ENCODE measurements at places on chromosomes 2 and 18.
A peak's percentile ranks its signal among the peaks of the same experiment; 100 is the strongest.

GRCh38 chr2:172270278-172271079, 156.9 kb upstream of the ITGA6 start:
- no peak overlapping the region for H3K27ac ChIP-seq
- DNase-seq: no peak
- no peaks in the 10 kb centered on the region for H3K27me3 ChIP-seq
- no peaks in the 10 kb centered on the region for H3K36me3 ChIP-seq

DNA sequence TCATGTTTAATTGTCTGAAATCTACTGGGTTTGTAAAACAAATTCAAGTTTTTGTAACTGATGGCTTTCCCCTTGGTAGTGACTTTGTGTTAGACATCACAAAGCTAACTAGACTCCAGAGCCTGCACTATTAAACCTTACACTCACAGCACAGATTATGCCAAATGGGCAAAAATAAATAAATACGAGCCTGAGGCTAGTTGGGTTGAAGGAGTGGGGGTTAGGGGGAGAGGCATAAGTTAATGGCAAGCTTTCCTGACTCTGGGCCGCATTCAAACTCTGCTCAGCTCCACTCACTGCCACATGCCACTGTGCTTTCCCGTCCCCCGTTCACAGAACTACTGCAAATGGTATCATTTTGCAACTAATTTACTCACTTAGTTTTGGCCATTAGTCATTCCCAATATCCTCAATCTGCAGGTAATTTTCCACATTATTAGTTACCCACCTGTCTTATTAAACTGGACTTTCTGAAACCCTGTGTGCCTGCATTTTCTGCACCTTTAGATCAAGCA, 1079.9 kb upstream of the PIK3C3 start:
- H3K4me1 ChIP-seq: no peaks in the 10 kb centered on the region
- DNase-seq: no peak
- H3K36me3 ChIP-seq: no peaks in the 10 kb centered on the region
- no peaks in the 10 kb centered on the region for H3K27me3 ChIP-seq
- H3K27ac ChIP-seq: no peak overlapping the region

DNA sequence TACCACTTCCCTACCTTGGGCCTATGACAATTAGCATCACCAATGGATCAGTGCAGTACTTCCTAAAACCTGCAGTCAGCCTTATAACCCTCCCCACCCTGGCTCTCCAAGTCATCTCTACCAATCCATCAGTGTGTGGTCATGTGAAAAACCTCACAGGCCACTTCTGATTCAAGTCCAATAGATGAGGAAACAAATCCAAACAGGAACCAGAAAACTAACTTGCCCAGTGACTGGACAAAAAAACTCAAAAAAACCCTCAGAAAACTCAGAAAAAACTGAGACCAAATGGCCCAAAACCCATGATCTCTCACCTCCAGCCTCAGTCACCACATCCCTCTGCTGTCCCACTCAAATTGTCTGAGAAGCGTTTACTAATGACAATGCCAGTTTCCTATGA, 43.3 kb downstream of the TGFA start:
- no peak for DNase-seq
- no peak overlapping the region for H3K27ac ChIP-seq
- peaks cover 2% of the 10 kb centered on the region for H3K4me1 ChIP-seq
- H3K4me3 ChIP-seq: no peak overlapping the region
- H3K27me3 ChIP-seq: no peaks in the 10 kb centered on the region

- DNase-seq: no peak
- H3K27me3 ChIP-seq: no peaks in the 10 kb centered on the region
- no peak overlapping the region for H3K27ac ChIP-seq
Observed at GRCh38 chr2:121471532-121472469, 58.9 kb upstream of the RNU4ATAC start.

DNA sequence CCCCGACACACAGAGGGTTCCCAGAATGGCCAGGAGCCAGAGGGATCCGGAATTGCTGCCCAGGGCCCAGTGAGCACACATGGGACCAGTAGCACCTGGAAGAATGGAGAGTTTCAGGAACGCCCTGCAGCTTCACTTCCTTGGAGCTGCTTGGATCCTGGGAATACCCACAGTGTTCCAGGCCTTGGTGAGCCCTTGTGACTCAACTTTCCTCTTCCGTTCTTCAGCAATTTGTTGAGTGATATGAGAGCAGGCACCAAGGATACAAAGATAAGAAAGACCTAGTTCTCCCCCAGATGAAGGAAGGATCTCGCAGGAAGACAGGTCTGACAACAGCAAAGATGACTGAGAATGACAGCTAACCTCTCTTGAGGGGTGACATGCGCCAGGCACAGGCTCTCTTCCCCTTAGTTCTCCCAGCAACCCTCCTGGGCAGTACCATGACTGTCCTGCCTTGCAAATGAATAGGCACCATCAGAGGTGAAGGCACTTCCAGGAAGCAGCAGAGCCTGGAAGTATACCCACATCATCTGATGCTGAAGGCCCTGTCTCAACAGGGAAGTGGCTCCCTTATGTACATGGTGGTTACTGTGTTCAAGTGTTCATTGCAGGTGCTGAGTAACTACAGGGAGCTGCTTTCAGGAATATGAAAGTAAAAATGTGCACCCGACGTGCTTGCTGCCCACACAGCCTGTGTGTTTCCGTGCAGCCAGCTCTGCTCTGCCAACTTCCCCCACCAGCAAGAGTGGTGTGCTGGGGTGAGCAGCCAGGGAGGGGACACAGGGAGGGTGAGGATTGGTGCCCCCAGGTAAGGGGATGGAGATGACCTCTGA, 116.2 kb downstream of the STPG4 start:
- H3K4me3 ChIP-seq: no peak overlapping the region
- H3K27ac ChIP-seq: no peak overlapping the region
- no peaks in the 10 kb centered on the region for H3K36me3 ChIP-seq
- H3K27me3 ChIP-seq: no peaks in the 10 kb centered on the region
- H3K4me1 ChIP-seq: peaks cover 9% of the 10 kb centered on the region

GRCh38 chr2:37856101-37856751, 68.9 kb upstream of the RMDN2 start:
- H3K4me1 ChIP-seq: no peaks in the 10 kb centered on the region
- no peaks in the 10 kb centered on the region for H3K27me3 ChIP-seq
- H3K36me3 ChIP-seq: no peaks in the 10 kb centered on the region
- no peak overlapping the region for H3K27ac ChIP-seq
- no peak for DNase-seq

DNA sequence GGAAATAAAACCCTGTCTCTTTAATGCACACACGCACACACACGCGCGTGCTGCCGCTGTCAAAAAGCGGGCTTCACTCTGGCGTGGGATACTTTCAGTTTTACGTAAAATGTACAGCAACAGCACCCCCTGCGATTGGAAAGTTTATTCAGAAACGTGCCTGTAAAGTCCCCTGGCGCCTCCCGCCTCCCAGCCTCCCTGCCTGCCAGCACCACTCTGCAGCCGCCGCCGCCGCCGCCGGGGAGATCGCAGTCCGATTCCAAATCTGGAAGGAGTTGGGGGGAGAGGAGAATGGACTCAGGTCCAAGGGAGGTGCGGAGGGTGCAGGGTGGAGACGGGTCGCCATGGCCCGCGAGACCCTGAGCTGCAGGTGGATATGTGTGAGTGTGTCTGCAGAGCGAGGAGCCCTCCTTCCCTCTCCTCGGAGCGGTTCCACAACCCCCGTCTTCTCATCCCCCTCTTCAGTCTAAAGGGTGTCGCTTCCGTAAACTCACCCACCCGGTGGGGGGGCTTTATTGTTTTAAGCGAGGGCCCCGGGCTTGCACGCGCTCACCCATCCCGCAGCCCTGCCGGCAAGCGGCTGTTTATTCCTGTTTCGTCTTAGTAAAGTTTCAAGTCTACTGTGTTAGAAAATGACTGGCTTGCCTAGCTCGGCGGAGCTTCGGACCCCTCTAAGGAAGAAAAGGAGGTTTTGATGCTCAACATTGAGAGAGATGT, 1.8 kb upstream of the BCL11A start:
- H3K4me3 ChIP-seq: peak overlapping the region; percentile 59
- no peak overlapping the region for H3K27ac ChIP-seq
- no peaks in the 10 kb centered on the region for H3K4me1 ChIP-seq
- no peaks in the 10 kb centered on the region for H3K36me3 ChIP-seq
- no peak for DNase-seq

GRCh38 chr18:73235491-73235890, 367.7 kb upstream of the NETO1 start:
- H3K27me3 ChIP-seq: no peaks in the 10 kb centered on the region
- no peak overlapping the region for H3K27ac ChIP-seq
- no peaks in the 10 kb centered on the region for H3K4me1 ChIP-seq
- H3K36me3 ChIP-seq: no peaks in the 10 kb centered on the region
- DNase-seq: no peak
- no peak overlapping the region for H3K4me3 ChIP-seq

- no peak for DNase-seq
- no peaks in the 10 kb centered on the region for H3K36me3 ChIP-seq
- H3K27me3 ChIP-seq: no peaks in the 10 kb centered on the region
- H3K4me1 ChIP-seq: no peaks in the 10 kb centered on the region
- H3K4me3 ChIP-seq: no peak overlapping the region
Observed at GRCh38 chr2:61707984-61708852, 145.6 kb downstream of the FAM161A start.

DNA sequence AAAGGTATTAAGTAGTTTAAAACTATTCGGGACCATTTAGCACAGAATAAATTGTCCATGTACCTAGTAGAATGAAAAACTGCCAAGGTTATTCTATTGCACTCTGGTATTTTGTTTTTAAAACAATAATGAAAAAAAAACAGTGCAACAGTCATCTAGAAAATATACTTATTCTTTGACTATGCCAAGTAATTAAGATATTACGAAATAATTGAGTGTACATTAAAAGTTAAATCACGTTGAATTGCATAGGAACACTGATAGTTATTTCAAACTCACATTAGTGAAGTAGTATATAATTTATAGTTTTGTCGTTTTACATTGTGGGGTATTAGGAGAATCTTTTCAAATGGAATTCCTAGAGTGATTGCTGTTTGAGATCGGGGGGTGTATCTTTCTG, 20.1 kb downstream of the R3HDM1 start:
- no peaks in the 10 kb centered on the region for H3K27me3 ChIP-seq
- no peak for DNase-seq
- H3K4me1 ChIP-seq: no peaks in the 10 kb centered on the region
- H3K4me3 ChIP-seq: no peak overlapping the region

DNA sequence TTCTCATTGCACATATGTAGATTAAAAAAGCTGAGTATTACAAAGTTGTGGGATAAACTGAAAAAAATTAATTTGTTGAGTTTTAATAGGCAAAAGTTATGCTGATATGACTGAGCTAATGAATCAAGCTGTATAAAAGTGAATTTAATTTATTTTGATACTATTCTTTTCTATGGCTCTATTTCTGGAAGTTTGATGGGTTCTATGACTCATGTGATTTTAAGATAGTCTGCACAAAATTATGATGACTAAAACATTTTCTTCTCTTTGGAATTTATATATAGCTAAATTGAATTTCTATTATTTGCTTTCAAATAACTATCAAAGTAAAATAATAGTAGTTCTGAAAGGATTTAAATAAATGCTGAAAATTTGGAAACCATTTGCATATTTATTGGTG, 71.0 kb upstream of the MMADHC start:
- DNase-seq: no peak
- H3K27ac ChIP-seq: no peak overlapping the region
- H3K4me3 ChIP-seq: no peak overlapping the region
- H3K4me1 ChIP-seq: peaks cover 1% of the 10 kb centered on the region
- no peaks in the 10 kb centered on the region for H3K36me3 ChIP-seq

DNA sequence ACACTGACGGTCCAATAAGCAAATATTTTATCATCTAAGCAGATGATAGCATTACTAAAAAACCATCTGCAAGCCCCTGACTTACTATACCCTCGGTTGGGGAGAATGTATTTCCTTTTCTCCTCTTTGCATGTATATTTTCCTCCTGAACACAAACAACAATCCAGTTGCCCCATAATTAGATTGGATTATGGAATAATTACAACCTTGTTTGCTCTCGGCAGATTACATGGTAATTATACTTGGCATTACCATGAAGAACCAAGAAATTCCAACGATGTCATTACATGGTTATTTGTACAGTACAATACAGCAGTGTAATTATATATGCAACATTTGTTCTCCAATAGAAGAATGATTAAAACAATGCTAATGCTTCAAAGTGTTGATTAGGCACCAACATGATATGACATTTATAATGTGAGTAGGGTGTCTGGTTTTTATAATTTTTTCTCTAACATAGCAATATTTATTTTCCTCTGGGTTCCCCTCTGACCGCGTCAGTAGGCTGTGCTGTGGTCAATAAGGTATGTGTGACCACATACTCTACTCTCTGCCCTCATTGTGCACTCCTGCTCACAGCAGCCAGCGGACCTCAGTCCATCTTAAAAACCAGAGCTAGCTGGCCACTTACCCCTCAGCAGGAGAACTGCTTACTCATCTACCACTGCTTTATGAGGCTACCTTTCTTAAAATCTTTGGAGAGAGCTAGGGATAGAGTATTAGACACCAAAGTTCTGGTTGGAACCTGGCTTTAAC, 176.1 kb downstream of the INSIG2 start:
- H3K27ac ChIP-seq: no peak overlapping the region
- no peaks in the 10 kb centered on the region for H3K4me1 ChIP-seq
- no peaks in the 10 kb centered on the region for H3K27me3 ChIP-seq
- no peak overlapping the region for H3K4me3 ChIP-seq
- DNase-seq: no peak

DNA sequence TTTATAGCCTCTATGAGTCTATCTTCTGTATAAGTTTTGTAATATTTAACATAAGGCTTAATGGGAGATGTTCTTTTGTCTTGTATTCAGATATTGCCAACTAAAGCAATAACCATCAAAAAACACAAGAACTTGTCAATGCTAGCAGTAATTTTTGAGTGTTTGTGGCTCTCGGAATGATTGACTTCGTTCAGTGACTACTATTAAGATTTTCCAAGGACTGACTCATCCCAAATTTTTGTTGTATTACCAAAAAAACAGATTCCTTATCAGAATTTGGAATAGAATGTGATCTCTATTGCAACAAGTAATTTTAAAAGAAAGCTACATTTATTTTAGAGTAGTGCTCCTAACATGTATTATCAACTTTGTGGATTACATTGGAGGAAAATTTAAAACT, 8.1 kb downstream of the NABP1 start:
- DNase-seq: no peak
- H3K36me3 ChIP-seq: no peaks in the 10 kb centered on the region
- no peak overlapping the region for H3K27ac ChIP-seq
- H3K4me3 ChIP-seq: no peak overlapping the region
- no peaks in the 10 kb centered on the region for H3K27me3 ChIP-seq
- H3K4me1 ChIP-seq: no peaks in the 10 kb centered on the region

- no peak for DNase-seq
- no peak overlapping the region for H3K27ac ChIP-seq
- no peaks in the 10 kb centered on the region for H3K27me3 ChIP-seq
- no peaks in the 10 kb centered on the region for H3K36me3 ChIP-seq
Observed at GRCh38 chr2:126750506-126750905, 94.5 kb downstream of the GYPC start.

DNA sequence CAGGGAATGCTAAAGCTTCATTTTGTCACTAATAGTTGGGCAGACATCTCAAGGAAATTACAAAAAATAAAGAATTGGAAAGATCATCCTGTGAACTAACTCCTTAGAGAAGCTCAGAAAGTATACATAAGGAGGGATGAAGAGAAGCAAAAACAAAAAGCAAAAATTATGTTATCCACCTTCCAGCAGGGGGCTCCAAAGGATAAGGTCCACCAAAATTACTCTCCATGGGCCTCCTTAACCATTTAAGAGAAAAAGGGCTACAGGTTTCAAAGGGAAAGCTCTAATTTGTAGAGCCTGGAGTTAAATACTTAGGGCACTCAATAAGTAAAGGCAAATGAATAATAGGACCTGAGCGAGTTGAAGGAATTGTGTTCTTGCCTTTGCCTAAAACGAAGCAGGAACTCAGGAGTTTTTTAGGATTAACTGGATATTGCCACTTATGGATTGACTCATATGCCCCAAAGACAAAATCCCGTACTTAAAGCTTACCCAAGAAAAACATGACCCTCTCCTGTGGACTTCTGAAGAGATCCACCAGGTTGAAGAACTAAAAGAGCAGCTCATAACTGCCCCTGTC, 1167.9 kb downstream of the DSC3 start:
- H3K4me3 ChIP-seq: no peak overlapping the region
- DNase-seq: peak; percentile 37
- H3K27ac ChIP-seq: no peak overlapping the region
- H3K36me3 ChIP-seq: no peaks in the 10 kb centered on the region
